ENCODE measurements at places on chromosomes 7 and 10. TPM values are rescaled to one million over a fixed set of nuclear protein-coding genes. Genes with fewer than 3 reads are reported as not detected.

- peak; percentile 31 for DNase-seq
Observed at GRCh38 chr7:33091111-33091531, 18.1 kb downstream of the RP9 start.

- DNase-seq = no peak
Observed at GRCh38 chr10:83896219-83896618, 243.1 kb upstream of the GHITM start.

- DNase-seq = peak; percentile 14
Observed at GRCh38 chr7:22962775-22963350, 51.1 kb downstream of the HYCC1 start.

DNA sequence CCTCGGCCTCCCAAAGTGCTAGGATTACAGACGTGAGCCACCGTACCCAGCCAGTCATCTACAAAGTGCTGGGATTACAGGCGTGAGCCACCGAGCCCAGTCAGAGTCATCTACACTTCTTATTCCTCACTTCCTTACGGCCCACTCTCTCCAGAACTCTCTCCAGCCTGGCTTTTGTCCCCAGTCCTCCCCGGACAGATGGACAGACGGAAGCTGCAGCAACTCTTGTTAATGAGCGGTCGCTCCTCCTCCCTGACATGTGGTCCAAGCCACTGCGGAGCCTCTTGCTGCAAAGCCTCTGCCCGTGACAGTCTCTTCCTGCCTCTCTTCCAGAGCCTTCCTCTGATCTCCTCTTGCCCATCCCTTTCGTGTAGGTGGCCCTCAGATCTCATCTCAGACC lies 45.9 kb downstream of the TMEM270 start:
- no peak for DNase-seq

DNA sequence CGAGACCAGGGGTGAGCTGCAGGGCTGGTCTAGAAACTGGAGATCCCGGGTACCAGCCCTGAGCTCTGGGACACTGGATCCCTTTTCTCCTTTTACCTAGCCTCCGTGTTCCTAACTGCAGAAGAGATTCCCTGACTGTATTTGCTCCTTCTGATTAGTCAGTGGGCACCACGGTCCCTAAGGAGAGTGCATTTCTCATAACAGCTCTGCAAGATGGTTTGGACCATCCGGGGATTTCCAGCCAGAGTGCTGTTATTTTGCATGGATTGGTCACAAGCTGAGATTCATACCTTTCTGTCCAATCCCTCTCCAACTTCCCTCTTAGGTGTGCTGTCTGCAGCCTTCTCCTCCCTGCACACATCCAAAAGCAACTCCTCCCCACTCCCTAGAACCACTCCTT lies 122.6 kb downstream of the MYL10 start:
- DNase-seq = peak; percentile 11

GRCh38 chr10:118729641-118730258 lies 25.0 kb downstream of the CACUL1 start:
- DNase-seq = no peak

DNA sequence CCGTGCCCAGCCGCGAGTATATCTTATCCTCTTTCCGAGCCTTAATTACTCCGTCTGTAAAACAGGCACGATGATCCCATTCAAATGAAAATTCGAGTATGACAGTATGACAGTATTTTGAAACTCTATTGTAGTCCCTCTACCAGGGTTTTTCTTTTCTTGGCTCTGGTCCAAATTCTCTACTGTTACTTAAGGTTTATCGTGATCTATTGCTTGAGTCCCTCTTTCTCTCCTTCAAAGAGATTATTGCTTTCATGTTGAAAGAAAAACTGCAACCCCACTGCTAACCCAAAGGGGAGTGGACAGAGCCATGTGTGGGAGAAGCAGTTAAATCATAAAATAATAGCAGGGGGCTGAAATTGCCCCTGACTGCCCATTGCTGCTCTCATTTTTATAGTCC lies 1156.6 kb upstream of the AUTS2 start:
- no peak for DNase-seq

- DNase-seq = peak; percentile 99
Observed at GRCh38 chr7:105876091-105876963, at the start of gene ATXN7L1. Gene ATXN7L1 (minus strand): TSS chr7:105876599. CDS start chr7:105876558, 41 bp downstream.

- DNase-seq = no peak
Observed at GRCh38 chr10:123257904-123258456, 103.8 kb downstream of the BUB3 start.

- DNase-seq = no peak
Observed at GRCh38 chr10:33566001-33566400, 231.5 kb upstream of the NRP1 start.

DNA sequence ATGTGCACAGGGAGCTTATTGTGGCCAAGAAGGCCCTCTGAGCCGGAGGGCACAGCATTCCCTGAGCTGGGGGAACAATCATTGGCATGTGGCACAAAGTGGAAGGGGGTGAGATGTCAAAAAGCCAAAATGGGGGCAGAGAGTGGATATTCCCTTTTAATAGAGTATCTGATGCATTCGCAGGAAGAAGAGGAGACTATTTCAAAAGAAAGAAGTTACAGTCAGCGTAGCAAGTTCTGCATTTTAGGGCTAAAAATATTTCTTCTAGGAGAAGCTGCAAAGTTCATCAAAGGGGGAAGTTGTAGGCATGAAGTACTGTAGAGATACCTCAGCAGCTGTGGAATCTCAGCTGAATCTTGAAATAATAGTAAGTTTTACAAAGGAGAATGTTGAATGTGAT lies 136.0 kb upstream of the WDR11 start:
- no peak for DNase-seq

- DNase-seq = no peak
Observed at GRCh38 chr10:88542522-88542921, 40.6 kb downstream of the RNLS start.

DNA sequence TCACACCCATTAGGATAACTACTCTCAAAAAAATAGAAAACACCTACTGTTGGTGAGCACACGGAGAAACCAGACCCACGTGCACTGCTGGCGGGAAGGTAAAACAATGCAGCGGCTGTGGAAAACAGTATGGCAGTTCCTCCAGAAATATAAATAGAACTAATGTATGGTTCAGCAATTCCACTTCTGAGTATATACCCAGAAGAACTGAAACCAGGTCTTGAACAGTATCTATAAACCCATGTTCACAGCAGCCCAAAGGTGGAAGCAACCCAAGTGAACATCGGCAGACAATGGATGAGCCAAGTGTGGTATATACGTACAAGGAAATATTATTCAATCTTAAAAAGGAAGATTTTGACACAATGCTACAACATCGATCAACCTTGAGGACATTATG lies 164.7 kb downstream of the ZMYND11 start:
- no peak for DNase-seq

- no peak for DNase-seq
Observed at GRCh38 chr10:824497-824896, 107.0 kb downstream of the LARP4B start.

DNA sequence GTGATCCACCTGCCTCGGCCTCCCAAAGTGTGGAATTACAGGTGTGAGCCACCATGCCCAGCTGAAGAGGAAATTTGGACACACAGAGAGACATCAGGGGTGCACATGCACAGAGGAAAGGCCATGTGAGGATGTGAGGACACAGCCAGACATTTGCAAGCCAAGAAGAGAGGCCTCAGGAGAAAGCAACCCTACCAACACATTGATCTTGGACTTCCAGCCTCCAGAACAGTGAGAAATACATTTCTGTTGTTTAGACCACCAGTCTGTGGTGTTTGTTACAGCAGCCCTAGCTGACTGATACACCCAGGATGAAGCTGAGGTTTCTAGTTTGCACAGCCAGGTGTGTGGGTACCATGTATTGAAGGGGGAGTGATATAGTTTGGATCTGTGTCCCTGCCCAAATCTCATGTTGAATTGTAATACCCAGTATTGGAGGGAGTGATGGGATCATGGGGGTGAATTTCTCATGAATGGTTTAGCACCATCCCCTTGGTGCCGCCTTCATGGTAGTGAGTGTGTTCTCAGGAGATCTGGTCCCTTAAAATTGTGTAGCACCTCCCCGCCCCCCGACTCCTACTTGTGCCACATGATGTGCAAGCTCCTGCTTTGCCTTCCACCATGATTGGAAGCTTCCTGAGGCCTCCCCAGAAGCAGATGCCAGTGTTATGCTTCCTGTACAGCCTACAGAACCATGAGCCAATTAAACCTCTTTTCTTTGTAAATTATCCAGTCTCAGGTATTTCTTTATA lies 64.7 kb upstream of the DUSP5 start:
- no peak for DNase-seq

GRCh38 chr10:128463991-128464760 lies 338.0 kb upstream of the MKI67 start:
- peak; percentile 25 for DNase-seq

- DNase-seq = peak; percentile 28
Observed at GRCh38 chr7:141562972-141563371, 11.8 kb downstream of the AGK start.

GRCh38 chr7:233249-234035 lies 41.1 kb downstream of the FAM20C start:
- DNase-seq = no peak

PDE6C gene
- total RNA-seq = not detected

PDE1C gene
- 0.06 TPM for total RNA-seq

PROSER2 gene
- 6.9 TPM for total RNA-seq

DPP6 gene
- total RNA-seq = not detected

CYP51A1 gene
- 68.6 TPM for total RNA-seq

PTCD1 gene
- 19.2 TPM for total RNA-seq

TMEM243 gene
- 39.0 TPM for total RNA-seq

PON3 gene
- not detected for total RNA-seq

SPDYE1 gene
- total RNA-seq = not detected
